ENCODE measurements at places on chromosomes 6 and 20.

DNA sequence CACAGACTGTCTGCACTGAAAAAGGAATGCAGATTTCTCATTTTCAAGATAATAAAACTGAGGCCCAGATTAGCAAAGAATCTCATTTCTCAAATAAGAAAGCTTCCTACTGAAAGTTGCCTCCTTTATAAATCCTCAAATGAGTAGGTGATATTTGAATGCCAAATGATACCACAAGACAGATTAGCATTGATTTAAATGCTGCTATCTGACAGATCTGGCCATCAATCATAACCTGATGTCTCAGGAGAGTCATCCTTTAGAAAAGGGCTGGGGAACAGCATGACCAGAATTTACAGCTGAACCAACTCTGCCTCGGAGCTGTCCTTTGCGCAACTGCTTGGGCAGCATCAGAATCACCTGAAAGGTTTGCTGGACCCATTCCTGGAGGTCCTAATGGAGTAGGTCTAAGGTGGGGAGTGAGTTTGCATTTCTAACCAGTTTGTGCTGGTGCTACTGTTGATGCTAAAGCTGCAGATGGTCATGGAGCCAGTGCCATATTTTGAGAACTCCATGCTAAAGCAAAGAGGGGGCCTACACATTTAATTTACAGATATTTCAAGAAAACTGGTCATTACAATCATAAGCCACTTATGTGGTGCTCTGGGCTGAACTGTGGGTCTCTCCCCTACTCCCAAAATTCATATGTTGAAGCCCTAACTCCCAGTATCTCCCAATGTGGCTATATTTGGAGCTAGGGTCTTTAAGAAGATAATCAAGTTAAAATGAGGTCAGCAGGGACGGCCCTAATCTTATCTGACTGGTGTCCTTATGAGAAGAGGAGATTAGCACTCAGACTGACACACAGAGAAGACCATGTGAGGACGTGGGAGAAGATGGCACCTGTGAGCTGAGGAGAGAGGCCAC, 295.5 kb upstream of the JARID2 start:
- no peak overlapping the region for H3K4me3 ChIP-seq
- H3K27me3 ChIP-seq: no peaks in the 10 kb centered on the region
- no peaks in the 10 kb centered on the region for H3K36me3 ChIP-seq
- no peaks in the 10 kb centered on the region for H3K4me1 ChIP-seq
- DNase-seq: no peak

DNA sequence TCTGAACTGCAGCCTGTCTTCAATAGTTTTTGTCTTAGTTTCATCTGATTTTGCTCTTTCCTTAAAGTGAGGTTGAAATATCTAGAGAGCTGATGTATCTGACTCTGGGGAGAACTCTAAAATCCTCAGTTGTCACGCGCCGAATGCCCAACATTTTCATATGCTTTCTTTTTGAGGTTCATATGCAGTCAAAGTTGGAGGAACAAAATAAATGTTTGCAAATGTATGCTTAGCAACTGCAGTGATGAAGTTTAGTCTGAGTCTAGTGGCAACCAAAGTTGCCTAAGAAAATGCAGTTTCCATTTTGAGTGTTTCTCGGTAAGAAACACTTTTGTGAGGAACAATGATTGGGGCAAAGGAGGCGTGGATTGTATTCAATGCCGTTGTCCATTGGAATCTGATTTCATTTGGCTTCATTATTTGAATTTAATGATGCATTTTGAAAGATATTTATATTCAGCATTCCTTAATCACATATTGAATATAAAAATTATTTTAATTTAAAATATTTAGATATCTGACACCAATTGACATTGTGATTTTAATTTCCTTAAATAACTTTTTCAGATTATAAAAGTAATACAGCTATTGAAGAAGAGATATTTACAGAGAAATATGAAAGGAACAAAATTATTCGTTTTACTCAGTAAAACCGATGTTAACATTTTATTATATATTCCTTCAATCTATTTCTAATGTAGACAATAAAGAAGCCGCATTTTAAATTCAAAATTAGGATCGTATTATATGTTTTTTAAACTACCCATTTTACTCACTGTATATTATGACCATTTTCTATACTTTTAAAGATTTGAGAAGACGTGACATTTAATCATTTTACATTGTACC, 122.0 kb downstream of the PLEKHG1 start:
- no peaks in the 10 kb centered on the region for H3K36me3 ChIP-seq
- no peaks in the 10 kb centered on the region for H3K4me1 ChIP-seq
- H3K4me3 ChIP-seq: no peak overlapping the region
- no peaks in the 10 kb centered on the region for H3K27me3 ChIP-seq

DNA sequence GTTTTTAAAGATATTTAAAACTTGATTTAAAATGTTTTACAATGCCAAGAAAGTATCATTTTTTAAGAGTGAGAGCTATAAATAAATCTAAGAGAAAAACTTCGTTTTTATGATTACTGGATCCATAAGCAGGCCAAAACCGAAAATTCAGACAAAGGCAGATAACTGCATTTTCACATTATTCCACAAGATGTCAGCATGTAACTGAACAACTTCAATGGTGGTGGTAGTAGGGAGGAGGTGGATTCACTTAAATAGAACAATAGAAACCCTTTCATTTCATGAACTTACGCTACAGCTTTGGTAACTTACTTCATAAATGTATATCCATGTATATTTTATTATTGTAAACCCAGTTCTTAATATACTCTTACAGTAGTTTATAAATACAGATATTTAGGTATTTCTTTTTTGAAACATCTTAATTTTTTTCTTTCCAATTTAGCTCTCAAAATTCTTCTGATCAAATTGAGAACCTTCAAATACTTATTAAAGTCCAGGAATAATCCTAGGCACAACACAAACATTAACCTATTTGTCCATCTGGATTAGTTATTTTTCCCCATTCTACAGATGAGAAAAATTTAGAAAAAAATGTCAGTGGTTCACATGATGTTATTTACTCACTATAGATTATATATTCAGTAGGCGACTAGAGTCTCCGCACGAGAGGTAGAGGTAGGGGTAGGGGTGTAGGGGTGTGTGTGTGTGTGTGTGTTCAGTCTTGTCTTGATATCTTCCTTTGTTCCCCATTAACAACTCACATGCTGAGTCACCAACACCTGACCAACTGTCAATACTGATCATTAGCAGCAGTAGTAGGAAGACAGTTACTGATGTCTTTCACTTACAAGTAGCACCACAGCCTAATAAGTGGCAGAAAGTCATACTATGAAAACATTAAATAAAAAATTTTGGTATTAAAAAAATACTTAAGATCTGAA, 111.5 kb downstream of the ARHGAP18 start:
- no peak overlapping the region for H3K4me3 ChIP-seq
- DNase-seq: no peak
- no peaks in the 10 kb centered on the region for H3K4me1 ChIP-seq
- no peaks in the 10 kb centered on the region for H3K27me3 ChIP-seq
- H3K27ac ChIP-seq: no peak overlapping the region

DNA sequence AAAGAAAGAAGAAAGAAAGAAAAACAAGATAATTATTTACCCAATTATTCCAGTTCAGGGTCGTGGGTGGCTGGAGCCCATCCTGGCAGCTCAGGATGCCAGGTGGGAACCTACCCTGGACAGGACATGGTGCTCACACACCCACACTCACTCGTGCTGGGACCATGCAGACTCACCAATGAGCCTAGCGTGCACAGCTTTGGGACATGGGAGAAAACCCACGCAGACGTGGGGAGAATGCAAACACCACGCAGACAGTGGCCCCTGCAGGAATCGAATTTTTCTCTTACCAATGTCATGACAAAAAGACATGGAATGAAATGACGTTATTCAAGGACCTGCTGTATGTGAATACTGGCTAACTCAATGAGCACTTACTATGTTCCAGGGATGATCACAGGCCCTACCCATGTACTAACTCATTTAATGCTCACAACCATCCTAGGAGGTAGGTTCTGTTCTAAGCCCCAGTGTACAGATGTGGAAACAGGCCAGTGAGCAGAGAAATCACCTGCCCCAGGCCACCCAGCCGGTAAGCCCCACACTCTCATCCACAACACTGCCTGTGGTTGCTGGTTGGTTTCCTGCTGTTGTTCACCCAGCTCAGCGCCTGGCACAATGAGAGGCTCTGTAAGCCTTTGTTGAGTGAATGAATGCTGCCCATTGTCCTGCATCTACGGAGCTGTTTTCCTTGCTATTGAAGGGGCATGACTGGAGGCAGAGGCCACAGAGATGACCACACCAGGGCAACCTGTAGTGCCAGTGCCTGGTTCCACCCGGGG, 6.8 kb upstream of the PI16 start:
- H3K36me3 ChIP-seq: no peaks in the 10 kb centered on the region
- no peak overlapping the region for H3K4me3 ChIP-seq
- H3K27ac ChIP-seq: no peak overlapping the region

GRCh38 chr6:54286141-54286540, 22.1 kb upstream of the TINAG start:
- no peak for DNase-seq
- no peaks in the 10 kb centered on the region for H3K4me1 ChIP-seq
- H3K27me3 ChIP-seq: no peaks in the 10 kb centered on the region
- no peaks in the 10 kb centered on the region for H3K36me3 ChIP-seq

DNA sequence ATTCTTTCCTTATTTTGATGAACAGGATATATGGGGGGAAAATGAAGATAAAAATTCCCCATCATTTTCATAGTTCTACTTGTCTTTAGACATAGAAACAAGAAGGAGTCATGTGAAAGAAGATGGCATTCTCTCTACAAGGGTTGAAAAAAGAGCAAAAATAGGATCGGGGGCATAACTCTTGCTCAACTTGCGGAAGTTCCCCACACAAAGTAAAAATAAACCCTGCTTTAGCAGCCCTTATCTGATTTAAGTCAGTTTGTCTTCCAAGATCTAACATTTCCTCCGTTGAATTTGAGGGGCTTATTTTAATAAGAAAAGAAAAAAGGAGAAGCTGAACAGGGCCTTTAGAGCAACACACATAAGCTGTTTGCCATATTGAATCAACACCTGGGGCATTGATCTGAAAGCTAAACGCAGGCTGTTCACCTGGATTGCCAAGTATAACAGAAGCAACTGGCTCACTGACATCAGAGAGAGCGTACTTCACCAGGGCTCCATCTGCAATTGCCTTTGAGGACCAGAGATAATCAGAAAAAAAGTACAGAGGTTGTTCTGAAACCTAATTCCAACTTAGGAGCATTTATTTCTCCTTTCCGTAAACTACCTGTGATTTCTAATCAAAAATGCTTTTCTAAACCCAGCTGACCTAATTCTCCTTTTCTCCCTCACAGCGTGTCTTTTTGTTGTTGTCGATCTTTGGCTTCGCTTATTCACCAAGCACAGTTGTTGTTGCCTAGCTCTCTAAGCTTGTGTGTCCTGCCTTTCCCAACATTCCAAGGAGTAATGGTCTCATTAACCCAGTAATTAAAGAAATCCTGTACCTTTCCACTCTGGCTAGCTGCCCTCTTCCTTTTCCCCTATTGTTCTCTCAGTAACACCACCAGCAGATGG, 568.0 kb downstream of the KIF16B start:
- no peak for DNase-seq
- no peak overlapping the region for H3K4me3 ChIP-seq
- no peaks in the 10 kb centered on the region for H3K36me3 ChIP-seq
- no peaks in the 10 kb centered on the region for H3K27me3 ChIP-seq
- no peaks in the 10 kb centered on the region for H3K4me1 ChIP-seq

DNA sequence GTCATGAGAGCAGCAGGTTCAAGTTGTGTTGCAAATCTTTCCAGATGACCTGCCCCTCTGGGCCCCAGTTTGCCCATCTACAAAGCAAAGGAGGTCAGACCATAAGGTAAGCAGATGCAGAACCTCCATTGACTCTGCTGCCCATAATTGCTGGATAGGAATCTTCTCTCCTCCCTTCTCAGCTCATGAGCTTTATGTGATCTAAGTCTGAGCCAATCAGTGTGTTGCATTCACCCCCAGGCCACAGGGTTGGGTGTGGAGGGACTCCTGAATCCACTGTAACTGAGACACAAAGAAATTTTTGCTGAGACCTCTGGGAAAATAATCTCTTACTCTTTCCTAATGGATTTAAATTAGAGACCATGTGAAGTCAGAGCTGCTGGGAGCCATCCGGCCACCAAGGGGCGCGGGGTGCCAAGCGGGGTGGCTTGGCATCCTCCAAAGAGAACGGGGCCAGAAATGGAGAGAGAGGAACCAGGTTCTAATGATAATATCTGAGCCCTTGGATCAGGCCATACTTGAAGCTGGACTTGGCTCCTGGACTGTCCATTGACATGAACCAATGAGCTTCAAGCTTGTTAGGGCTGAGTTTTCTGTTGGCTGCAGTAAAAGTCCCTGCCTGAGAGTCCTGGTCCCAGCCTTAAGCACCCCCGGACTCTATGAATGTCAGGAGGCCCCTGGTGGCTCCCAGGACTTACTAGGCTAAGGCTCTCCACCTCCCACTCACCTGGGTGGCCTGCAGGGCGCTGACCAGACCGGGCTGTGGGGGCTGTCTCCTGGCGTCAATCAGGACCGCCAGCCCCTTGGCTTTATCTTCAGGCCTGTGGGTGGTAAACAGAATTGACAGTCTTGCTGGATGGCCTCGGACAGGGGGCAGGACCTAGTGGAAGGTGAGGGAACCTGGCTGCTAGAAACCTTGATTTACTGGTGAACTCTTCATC, 32.8 kb downstream of the KIAA1755 start:
- peak; percentile 33 for DNase-seq
- H3K36me3 ChIP-seq: no peaks in the 10 kb centered on the region
- H3K4me1 ChIP-seq: no peaks in the 10 kb centered on the region
- H3K27me3 ChIP-seq: no peaks in the 10 kb centered on the region
- no peak overlapping the region for H3K4me3 ChIP-seq
- H3K27ac ChIP-seq: no peak overlapping the region

- H3K27ac ChIP-seq: peak overlapping the region; percentile 94
- no peaks in the 10 kb centered on the region for H3K27me3 ChIP-seq
- H3K4me1 ChIP-seq: peaks cover 42% of the 10 kb centered on the region
- peak; percentile 66 for DNase-seq
Observed at GRCh38 chr20:58691773-58692578, 624 bp upstream of the NPEPL1 start.

DNA sequence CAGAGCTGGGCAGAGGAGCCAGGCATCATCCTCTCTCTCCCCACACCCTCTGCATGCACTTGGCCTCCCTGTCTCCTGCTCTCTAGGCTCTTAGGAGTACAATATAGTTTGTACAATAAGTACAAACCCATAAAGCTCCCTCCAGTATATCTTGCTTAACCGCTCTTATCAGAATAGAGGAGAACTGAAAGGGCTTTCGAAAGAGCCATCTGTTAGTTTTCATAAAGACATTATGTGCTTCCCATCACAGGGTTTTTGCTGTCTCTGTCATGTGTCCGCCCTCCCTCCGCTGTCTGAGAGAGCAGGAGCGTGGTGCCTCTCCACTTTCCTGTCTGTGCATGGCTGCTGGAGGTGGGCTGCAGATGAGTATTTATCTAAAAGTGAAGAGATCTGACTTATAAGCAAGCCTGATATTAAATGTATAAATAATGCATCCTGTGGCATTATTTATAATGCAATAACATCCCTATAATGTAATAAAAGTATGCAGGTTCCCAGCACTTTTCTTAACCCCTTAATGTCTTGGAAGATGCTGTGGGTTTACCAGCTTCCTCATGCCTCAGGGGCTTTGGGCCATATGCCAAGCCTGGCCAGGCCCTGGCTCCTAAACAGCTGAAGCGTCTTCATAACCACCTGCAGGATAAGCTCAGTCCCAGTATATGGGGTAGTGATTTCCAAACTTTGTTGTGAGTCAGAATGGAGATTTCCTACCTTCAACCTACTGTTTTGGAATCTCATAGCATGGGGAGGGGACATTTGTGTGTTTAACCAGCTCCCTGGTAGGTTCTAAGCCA, 297.1 kb downstream of the DHX35 start:
- H3K36me3 ChIP-seq: no peaks in the 10 kb centered on the region
- H3K4me3 ChIP-seq: no peak overlapping the region
- no peak overlapping the region for H3K27ac ChIP-seq
